ENCODE measurements at places on chromosomes 7 and 10.
A peak's percentile ranks its signal among the peaks of the same experiment; 100 is the strongest.

- DNase-seq: no peak
Measured at GRCh38 chr7:105853931-105854419, 22.4 kb downstream of the ATXN7L1 start.

DNA sequence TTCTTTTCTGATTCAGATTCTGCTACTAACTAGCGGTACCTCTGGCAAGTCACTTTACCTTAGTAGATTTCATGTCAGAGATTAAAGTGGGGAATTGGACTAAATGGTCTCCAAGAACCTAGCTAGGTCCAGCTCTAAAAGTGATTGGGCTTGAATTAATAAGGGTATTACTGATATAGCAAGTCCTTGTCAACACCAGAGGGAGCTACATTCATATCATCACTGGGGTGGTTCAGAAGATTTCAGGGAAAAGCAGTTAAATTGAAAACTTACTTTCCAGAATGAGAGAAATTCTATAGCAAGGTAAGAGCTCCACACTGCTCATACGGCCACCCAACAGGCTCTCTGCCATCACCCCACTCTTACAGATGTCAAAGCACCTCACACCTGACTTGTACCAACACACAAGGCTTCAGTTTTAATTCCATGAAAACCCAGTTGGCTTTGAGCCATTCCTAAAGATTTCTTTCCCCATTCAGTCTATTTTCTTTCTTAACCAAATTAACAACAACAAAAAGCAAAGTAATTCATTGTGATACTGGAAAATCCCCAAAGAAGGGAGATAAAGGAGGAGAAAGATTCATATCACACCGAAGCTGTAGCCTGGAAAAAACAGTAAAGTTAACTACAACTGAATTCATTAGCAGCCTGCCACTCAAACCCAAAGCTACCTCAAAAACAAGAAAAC lies 38.0 kb upstream of the SPOCK2 start:
- DNase-seq: no peak

- DNase-seq: peak; percentile 78
Measured at GRCh38 chr7:22110227-22110839, 164.6 kb upstream of the CDCA7L start.

GRCh38 chr10:3472287-3473051 lies 299.9 kb upstream of the PITRM1 start:
- no peak for DNase-seq

Measured in Panc1 (cell line).